ENCODE measurements at places on chromosomes 5 and 9.

DNA sequence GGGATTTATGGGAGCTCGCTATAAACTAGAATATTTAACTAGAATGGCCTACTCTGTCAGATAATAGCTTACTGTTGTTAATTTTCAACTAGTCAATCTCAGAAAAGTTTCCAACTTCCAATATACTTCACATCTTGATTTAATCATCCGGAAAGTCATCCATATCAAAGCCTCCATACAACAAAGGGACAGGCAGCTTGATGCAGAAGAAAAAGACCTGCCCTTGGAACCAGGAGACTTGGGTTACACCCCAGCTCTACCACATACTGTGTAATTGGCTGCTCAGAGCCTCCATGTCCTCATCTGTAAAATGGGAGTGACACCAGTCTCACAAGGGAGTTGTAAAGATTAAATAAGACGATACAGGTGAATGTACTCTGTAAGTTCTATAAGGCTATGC is 1.9 kb downstream of the PTPN3 start:
- DNase-seq = no peak

DNA sequence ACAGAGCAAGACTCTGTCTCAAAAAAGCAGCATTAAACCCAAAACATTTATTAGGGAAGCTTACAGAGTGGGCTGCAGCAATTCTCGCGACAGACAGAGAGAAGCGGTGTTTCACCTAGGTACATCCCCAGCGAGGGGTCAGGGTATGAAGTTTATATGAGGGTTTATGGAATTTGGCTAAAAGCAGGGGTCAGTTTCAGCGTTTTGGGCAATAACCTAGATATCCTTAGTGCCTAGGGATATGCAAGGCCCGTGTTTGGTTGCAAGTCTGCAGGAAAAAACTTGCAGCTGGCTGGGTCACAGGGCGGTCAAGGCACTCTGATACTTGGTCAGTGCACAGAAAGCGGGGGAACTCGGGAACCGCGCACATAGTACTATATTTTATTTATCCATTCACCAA is 649 bp upstream of the GLE1 start:
- DNase-seq = no peak

DNA sequence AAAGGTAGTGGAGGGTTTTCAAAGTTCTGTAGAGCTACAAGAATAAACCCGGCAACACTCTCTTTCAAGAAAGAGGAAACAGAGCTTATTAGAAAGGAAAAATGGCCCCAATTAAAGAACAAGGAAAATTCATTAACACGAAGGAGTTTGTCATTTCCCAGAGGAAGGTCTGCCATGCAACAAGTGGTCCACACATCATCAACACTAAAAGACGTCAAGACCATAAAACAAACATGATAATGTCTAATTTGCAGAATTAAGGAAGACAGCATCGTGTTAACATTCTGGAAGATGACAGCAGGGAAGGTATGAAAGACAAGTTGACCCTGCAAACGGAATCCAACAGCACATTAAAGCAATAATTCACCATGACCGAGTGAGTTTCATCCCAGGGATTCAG is 28.6 kb upstream of the NRARP start:
- DNase-seq = no peak

DNA sequence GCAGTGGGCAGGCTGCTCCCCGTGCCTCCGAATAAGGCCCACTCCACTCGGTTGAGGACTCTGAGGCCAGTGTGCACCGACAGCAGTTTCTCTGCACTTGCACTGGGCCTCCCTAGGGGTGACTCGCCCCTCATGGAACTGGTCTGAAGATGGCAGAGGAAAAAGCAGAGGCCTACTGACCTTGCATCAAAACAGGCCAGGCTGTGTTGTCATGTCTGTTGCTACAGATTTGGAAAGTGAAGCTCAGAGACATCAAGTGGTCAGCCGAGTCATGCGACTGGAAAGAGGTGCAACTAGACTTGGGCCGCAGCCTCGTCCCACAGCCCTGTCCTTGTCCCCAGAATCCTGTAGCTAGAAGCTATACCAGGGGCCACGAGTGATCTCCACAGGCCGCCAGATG is 78.3 kb downstream of the DCP2 start:
- DNase-seq = no peak

- no peak for DNase-seq
Measured at GRCh38 chr5:43258116-43258515, 55.1 kb downstream of the HMGCS1 start.

DNA sequence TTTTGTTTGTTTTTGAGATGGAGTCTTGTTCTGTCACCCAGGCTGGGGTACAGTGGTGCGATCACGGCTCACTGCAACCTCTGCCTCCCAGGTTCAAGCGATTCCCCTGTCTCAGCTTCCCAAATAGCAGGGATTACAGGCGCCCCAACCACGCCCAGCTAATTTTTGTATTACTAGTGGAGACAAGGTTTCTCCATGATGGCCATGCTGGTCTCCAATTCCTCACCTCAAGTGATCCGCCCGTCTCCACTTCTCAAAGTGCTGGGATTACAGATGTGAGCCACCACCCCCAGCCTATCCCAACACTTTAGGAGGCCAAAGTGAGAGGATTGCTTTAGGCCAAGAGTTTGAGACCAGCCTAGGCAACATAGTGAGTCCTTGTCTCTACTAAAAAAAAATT is 19.3 kb downstream of the SPZ1 start:
- DNase-seq = no peak

GRCh38 chr5:4013106-4013898 is 417.7 kb downstream of the IRX1 start:
- no peak for DNase-seq

DNA sequence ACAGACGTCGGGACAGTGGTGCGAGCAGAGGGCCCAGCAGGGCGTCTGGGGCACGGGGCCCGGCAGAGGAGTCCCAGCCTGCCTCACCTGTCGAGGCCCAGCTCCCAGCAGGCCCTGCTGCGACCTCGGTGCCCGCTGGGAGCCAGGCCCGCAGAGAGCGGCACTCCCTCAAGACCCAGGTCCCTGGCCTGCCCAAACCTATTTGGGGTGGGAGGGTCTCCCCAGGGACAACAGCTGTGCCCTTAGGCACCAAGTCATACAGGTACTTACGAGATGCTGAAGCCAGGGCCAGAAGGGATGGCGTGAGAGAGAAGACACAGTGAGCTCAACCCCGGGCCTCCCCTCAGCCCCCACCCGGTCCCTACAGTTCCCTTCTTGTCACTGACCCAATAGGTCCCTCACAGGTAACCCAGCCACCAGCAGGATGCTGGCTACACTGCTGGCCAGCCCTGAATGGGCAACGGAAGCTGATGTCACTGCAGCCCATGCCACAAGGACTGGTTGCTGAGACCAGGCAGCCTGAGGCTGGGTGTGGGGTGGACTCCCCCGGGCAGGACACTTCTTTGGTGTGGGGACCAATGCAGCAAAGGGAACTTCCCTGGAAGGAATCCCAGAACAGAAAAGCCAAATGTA is 3.7 kb downstream of the NSMF start:
- DNase-seq = no peak

Data from stimulated activated CD4-positive, alpha-beta T cell treated with anti-CD3 and anti-CD28 coated beads, Interleukin-15, amount 100 ng/mL, for 24 hours (primary cell).